ENCODE measurements at places on chromosomes 7 and 10.

DNA sequence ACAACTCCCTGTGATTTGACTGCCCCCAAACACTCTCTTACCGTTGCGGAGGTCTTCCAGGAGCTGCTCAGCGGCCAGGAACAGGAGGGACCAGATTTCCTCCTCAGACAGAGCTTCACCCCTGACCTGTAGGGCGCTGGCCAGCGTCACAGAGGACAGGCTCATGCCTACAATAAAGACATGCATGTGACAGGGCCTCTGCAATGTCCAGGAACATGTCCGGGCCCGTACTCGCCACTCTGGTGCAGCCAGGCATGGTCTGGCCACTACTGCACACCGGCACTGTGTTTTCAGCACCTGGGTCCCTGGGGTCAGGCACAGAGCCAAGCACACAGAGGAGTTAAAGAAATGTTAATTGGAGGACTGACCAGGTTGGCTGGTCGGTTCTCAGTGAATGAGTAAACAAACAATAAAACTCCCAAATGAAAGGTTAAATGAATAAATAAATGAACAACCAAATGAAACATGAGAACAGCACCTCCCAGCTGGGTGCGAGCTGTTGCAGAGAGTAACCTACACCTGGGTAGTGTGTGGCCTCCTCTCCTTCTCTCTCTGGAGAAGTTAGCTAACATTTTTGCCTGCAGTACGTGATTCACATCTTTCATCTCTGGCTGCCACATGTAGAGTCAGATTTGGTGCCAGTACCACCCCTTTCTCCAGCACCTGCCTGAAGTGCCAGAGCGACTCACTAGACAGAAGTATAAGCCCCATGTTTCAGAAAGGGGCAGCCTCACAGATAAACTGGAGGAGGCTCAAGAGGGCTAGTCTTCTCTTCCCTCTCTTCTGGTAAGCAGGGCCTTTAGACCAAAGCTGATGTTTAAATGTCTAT lies 22.8 kb downstream of the FRMPD2 start:
- DNase-seq: peak; percentile 68

DNA sequence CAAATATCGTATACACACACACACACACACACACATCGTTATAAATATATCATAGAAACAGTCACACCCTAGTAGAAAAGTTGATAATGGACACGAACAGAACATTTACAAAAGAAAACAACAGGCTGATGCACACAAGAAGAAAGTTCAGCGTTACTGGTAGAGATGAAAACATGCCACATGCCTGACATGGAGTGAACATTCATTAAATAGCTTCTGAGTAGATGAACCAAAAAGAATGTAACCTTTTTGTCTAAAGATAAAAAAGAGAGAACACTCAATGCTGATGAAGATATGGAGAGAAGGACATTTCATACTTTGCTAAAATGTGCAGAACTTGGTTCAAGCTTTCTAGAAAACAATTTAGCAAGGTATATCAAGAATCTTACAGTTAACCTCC lies 173.4 kb upstream of the KLF14 start:
- no peak for DNase-seq

DNA sequence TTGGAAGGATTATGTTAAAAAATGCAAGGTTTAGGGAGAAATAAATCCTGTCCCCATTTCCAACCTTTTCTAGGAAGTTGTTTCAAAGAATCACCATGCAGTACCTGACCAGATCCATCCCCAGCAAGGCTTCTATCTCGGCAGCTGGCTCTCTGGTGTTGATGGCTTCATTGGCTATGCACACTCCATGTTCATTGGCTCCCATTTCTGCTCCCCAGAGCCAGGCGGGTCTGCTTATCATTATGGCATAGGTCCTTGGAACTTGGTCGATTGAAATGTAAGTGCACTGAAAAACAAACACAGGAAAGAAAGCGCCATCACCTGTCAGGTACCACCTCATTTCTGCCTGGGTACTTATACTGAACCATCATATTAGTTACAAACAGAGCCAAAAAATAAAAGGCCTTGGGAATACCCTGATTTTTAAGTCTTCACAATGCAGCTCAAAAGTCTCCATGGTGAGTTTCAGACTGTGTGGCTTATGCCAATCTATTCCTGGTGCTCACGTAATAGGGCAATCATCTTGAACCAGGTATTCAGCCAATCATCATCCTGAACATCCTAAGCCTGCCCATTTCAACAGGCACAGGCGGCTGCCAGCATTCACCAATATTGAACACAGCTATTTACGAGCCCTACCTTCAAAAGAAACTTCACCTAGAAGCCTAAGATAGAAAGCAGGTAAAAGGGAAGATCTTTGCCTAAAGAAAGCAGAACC lies 34.4 kb downstream of the SCRN1 start:
- DNase-seq: no peak

DNA sequence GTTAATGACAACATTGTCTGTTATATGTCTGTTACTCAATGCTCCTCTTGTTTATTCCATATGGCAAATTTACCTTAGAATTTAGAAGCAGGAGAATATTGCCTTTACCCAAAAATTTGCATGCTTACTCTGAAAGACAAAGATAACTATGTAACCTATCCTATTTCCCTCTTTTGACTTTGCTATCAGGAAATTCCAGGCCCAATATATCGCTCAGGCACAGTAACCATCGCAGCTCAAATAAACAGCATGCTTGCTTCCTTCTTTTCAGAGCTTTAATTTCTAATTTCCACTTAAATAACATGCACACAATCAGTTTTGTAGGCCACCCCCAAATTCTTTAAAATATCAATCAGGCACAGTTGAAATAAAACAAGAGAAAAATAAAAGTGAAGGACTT lies 57.8 kb downstream of the EBLN1 start:
- no peak for DNase-seq

GRCh38 chr7:78609281-78609680 lies 810.7 kb downstream of the PHTF2 start:
- no peak for DNase-seq

DNA sequence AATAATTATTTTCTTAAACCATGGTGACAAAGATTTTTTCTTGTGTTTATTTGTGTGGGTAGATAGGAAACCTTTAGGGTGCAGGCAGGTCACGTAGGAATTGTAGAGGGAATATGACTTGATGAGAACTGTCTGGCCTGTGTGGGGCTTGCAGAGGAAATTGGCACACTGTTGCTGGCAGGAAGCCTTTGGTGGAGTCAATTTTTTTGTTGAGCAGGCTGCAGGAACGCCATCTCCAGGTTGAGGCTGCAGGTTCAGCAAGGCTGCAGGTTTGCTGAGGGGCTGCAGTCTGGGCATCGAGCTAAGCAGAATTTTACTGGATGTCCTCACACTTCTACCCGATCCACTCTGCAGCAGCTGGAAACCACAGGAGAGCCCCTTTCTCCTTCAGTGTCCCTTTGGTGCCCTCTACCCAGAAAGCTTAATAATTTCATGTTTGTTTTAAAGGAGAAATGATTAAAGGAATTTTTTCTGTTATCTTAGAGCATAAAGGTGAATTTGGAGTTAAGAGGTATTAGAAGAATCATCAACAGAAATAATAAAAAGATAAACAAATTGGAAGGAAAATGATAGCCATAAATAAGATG lies 37.0 kb downstream of the TBC1D12 start:
- DNase-seq: peak; percentile 11

DNA sequence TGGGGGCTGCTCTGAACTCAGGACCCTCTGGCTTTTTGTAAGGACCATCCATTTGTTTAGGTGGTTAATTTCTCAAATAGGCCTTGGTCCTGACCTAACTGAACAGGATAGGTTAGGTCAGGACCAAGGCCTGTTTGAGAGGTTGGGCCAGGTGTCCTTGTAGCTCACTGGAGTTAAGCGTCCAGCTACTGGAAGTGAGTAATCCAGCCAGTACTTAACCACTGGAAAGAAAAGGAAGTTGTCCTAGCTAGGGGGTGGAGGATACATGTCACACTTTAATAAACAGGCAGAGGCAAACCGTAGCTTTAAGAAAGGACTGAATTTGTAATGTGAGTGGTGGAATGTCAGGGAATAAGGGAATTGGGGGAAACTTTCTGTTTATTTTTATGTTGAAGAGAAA lies 96.0 kb downstream of the GPR85 start:
- DNase-seq: no peak

GRCh38 chr7:50202052-50202555 lies 102.4 kb upstream of the IKZF1 start:
- DNase-seq: no peak

DNA sequence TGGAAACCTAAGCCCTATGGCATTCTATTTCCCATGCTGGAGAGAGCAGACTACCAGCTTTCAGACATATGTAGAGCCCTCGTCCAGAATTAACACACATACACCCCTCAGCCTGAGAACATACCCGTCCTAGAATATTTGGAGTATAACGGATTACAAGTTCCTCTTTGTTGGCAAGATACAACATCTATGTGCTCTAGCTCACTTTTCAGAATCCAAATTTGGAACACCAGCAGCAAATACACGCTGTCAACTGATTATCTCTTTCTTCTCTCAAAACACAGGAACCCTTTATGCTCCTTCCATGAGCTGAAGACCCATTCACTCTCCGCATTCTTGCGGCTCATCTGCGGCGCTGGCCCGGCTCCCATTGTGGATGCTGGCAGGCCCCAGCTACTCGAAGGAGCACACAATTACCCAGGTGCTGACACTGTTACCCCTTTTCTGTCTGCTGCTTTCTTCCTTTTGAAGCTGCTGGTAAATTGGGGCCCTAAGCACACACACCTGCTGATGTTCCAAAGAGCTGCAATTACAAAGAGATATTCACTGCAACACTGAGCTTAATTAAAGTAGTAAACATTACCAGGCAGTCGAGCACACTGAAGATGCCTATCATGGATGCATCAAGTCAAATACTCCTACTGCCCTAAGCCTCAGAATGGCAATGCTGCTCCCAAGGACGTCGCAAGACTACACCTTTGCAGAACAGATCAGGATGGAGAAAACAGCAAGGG lies 70.0 kb downstream of the VOPP1 start:
- DNase-seq: no peak

GRCh38 chr10:24869354-24870015 lies 82.9 kb downstream of the PRTFDC1 start:
- DNase-seq: no peak

- peak; percentile 79 for DNase-seq
These were observed 29.0 kb upstream of the IL6 start for GRCh38 chr7:22697876-22698606.

- DNase-seq: no peak
These were observed 95.5 kb downstream of the ZMYND11 start for GRCh38 chr10:230758-231157.

DNA sequence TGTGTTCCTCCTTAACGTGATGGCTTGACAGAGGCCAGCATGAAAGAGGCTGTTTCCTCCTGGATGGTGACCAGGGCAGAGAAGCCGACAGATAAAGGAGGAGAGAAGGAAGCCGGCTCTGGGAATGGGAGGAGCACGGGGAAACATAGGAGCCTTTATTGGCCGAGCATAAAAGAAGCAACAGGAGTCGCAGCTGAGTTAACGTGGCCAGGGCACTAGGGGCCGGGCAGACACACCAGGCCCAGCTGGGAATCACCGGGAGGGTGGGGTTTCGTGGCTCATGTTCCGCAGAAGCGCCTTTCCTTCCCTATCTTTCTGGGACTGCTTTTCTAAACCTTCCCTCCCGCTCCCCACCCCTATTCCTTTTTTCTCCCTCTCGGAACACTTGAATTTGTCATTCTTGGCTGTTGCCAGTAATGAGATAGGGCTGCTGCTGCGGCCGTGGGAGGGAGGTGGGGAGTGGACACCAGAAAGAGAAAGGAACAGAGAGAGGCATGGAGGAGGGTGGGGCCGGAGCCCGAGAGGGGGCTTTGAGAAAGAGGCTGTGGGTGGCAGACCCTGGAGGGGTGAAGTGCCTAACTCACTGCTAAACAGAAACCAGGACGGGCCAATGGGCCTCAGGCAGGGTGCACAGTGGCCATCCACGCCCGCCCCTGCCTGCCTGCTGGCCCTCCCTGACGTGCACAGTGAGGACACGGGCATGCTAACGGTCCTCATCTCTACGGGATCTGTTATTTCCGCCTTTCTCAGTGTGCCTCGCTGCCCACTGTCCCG lies 65.2 kb downstream of the COL13A1 start:
- peak; percentile 79 for DNase-seq

DNA sequence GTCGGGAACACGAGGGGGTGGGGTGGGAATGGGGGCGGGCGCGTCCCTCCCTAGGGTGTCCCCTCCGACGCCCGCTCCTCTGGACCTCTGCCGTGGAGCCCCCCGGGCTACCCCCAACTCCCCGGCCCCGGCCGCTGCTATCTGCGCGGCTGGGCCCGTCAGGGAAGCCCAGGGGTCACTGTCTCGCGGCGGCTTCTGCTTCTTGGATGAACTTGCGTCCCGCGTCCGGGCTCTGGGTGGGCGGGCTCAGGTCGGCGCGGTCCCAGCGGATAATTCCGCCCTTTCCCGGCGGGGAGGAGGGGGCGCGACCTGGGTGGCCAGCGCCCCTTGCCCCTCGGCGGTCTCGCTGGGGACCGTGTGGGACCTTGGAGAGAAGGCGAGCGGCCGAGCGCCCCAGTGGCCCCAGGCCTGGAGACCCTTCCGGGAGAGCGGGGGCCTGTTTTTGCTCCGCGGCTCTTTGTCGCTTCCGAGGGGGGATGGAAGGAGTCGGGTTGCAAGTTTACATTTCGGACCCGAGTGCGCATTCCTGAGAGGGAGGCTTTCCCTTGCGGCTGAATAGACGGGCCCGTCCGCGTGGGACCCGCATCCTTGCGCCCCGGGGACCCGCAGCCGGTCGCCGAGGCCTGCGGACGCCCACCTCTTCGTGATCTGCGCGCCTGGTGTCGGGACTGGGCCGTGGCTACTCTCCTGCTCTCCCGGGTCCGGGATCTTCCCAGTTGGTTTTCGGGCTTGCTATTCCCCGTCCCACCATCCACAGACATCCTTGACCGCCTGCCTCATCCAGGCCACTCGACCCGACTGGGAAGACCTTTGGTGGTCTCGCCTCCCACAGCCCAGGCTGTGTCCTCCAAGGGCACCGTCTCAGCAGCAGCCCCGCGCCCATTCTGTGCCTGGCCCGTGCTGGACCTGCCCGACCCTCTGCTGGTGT lies 812 bp downstream of the DOCK1 start:
- peak; percentile 83 for DNase-seq

Measured in ELF-1 (cell line).